ENCODE measurements at places on chromosomes 5 and 9. TPM values are rescaled to one million over a fixed set of nuclear protein-coding genes. Genes with fewer than 3 reads are reported as not detected.

The KLF4 gene
- total RNA-seq: 1.7 TPM

The FGFR4 gene
- 130 TPM for total RNA-seq

- no peaks in the 10 kb centered on the region for H3K4me1 ChIP-seq
- no peak for DNase-seq
- H3K36me3 ChIP-seq: no peaks in the 10 kb centered on the region
- no peak overlapping the region for H3K4me3 ChIP-seq
- H3K27ac ChIP-seq: no peak overlapping the region
Measured at GRCh38 chr9:18114559-18115475, 359.1 kb upstream of the ADAMTSL1 start.

DNA sequence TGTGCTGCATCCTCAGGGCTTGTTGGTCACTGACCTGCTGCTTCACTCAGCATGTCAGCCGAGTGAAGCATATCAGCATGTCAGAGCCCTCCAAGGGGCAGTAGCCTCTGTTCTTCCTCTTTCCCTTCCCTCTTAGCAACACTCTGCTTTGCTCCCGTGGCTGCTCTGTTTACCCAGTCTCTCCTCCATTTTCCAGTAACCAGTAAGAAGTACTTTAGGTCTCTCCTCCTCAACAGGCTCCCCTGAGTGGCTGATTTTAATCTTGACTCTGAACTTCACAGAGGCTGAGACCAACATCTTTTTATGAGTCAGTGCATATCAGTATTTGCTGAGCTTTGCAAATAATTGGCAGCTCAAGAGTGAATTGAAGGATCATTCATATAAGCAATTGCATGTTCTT is 18.6 kb upstream of the ADRB2 start:
- no peak for DNase-seq
- H3K36me3 ChIP-seq: no peaks in the 10 kb centered on the region
- no peak overlapping the region for H3K27ac ChIP-seq
- no peaks in the 10 kb centered on the region for H3K4me1 ChIP-seq
- no peaks in the 10 kb centered on the region for H3K27me3 ChIP-seq

GRCh38 chr9:129270205-129270604 is 92.1 kb upstream of the IER5L start:
- H3K4me1 ChIP-seq: no peaks in the 10 kb centered on the region
- no peak for DNase-seq
- no peaks in the 10 kb centered on the region for H3K27me3 ChIP-seq
- H3K4me3 ChIP-seq: no peak overlapping the region

- H3K36me3 ChIP-seq: peaks cover 40% of the 10 kb centered on the region
- no peaks in the 10 kb centered on the region for H3K27me3 ChIP-seq
- no peak overlapping the region for H3K27ac ChIP-seq
- no peak overlapping the region for H3K4me3 ChIP-seq
Measured at GRCh38 chr5:98299435-98299834, 474.0 kb upstream of the RGMB start.
